Spinal cord (tissue), 10 donors: ENCODE measurements at places on chromosomes 16 and 17.

DNA sequence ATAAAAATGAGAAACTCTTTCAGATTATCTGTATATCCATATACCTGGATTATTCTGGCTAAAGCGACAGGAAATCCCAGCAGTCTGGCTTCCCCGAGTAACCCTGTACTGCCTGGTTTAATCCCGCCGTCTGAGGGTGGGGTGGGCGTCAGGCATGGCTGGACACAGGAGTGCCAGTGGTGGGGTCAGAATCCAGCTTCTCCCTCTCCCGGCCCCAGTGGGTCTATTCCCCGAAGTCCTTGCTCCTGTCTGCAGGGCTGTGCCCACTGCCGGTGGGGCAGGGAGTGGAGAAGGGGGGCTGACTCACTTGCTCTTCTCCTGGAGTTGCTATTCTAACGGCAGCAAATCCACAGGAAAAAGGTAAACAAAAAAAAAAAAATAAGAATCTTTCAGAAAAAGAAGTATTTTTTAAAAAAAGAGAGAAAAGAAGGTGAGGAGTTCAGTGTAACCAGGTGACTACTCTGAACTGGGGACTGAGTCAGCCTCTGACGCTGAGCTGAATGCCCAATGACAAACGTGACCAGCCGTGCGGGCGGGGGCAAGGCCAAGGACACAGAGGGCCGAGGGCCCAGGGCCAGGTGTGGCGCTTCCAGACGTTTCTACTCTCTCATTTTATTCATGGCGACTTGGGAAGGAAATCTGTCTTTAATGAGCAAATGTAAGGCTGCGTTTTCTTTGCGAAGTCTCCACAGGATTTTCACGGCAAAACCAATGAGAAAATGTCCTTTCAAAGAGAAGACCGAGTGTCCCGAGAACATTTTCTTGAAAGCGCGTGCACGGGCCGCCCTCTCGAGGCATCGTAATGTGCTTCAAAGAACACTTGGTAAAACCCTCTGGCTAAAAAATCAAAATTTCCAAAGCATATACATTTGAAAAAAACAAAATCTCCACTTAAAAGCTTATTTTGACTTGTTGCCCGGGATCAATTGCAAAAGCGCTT lies 20.2 kb downstream of the FOXF1 start:
- no peak for DNase-seq

DNA sequence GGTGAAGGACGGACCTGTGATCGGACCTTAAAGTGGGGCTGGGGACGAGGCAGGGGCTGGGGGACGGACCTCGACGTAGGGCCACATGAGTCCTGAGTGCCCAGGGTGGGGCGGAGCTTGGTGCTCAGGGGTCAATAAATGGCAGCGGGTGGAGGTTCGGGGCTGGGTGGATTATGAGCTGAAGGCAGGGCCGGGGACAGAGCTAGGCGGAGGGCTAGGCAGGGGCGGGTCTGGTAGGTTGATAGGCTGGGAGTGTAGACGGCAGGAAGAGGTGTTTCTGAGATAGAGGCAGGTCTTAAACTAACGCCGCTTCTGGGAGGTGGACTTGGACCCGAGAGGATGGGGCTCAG lies 733 bp downstream of the CHRNB1 start:
- DNase-seq = no peak

DNA sequence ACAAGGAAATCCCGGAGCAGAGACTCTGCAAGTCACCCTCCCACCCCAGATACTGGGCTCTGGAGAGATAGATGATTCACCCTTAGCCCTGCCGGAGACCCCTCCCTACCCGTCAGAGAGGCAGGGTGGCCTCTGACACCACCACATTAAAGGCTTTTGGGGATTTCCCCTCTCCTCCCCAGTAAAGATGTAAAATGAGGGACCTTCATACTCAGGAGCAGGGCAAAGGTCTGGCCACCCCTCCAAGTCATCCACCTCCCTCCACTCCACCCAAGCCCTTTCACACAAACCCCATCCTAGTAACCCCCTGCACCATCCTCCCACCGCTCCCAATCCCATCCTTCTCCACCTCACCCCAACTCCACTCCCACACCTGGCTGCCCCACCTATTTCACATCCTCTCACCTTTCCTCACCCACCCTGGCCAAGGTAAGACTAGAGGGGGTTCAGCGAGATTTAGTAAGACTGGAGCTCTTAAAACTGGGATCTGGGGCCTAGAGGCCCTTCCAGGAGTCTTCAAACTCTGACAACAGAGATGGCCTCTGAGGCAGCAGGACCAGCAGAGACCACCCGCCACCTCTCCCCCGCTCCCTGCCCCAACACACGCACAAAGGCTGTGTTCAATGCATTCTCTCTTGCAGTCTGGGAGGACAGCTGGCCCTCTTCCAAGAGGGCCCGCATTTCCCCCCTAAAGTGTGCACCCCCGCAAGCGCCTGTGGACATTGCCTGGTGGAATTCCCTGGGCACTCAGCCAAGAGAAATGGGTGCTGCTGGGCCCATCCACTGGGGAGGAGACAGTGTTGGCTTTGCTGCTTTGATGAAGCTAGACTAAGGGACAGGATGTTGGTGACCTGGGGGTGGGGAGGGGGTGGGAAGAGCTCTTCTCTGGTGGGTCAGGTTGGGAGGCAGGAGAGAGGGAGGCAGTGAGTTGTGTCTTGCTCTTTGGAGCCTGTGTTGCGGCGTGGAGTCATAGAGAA lies 1.1 kb downstream of the ABAT start:
- DNase-seq = peak; percentile 81

- no peak for DNase-seq
Observed at GRCh38 chr16:81716478-81717225, 62.4 kb upstream of the PLCG2 start.

DNA sequence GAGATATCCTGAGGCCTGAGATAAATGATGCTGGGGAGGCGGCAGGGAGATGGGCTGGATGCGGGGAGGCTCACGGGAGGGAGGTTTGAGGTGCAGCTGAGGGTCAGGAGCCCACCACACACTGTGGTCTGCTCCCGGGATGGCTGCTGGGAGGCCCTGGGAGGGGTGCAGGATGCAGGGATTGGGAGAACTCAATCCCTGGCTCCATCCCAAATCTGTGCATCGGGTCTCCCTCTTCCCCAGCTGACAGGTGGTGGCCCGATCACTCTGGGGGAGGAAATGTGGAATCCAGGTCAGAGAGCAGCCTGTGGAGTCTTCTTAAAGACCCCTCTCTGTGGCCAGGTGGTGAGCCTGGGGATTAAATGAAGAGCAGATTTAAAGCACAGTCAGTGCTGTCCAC lies 12.0 kb downstream of the PHB1 start:
- DNase-seq = no peak

DNA sequence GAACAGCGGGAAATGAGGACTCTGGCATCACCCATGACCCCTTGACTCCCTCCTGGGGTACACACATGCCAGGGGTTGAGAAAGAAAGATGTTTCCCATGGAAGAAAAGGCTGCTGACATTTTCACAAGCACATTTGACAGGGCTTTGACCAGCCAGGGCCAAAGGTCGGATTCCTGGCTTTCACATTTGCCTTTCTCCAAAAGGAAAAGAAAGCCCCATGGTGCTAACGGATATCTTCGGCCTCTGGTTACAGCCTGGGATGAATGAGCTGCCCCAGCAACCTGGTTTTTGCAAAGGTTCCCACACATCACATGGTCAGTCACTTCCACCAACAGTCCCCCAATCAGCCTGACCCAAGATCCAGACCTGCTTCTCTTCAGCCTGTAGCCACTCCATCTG lies 478.2 kb upstream of the CDH11 start:
- DNase-seq = no peak

DNA sequence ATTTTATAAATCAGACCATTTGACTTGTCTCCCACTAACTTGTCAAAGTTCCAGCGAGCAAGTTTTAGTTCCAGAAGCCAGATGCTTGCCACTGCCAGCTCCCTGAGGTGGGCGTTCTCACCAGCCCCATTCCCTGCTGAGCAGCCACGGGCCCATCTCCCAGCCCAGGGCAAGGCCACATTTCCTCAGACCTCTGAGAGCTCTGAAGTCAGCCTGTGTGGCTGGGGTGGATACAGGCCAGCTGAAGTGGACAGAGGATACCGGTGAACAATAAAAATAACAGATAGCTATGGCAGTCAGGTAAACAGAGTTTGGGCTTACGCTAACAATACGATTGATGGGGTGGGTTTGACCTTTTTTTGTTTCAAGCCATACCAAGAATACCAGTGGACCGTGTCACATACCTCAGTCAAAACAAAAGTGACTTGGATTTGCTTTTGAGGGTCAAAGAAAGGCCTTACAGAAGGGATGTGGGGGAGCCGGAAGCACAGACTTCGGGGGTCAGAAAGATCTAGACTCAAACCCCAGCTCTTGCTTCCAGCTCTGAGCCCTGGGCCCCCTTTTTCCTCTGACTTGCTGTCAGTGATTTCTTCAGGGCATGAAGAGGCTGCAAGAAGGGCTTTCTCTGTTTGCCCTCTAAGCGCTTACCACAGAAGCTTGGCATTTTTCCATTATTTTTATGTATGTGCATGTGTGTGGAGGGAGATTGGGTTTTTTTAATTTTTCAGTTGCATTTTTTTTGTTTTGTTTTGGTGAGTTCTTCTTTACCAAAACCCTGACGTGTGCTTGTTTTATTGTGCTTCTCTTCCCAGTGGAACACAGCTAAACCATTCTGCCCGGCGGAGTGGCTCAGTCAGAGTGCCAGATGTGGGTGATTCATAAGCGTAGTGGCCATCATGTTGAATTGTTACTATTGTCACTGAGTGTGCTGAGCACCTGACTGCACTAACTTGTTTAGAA lies 109.9 kb downstream of the GNAO1 start:
- DNase-seq = no peak

DNA sequence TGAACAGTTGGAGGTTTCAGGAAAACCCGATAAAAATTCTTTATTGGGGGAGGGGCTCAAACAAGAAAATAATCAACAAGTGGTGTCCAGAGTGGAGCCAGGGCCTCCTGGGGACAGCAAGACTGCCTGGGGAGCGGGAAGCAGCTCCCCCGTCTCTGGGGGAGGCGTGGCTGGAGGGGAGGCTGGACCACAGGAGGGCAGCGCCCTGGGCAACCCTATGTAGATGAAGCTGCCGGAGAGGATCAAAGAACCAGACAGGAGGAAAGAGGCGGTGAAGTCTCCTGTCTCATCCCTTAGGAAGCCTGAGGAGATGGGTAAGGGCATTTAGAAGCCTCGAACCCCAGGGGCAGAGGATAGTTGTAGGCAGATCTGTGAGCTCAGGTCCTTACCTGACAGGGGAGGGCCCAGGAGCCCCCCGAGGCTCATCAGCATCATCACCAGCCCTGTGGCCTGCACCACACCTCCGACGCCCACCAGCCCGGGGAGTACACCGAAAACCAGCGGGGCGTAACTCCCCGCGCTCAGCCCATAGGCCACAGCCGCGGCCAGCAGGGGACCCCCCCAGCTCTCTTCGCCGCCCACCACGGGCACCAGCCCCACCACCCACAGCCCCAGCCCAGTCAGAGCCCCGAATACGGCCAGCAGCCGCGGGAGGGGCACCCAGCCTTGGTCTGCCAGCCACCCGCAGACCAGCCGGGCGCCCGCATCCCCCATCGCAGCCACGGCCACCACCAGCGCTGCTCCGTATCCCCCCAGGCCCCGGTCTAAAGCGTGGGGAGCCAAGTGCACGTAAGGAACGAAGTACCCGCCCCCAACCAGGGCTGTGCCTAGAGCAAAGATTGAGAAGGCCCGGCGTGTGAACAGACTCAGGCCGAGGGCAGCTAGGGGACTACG lies 2.0 kb downstream of the SLC16A11 start:
- no peak for DNase-seq

DNA sequence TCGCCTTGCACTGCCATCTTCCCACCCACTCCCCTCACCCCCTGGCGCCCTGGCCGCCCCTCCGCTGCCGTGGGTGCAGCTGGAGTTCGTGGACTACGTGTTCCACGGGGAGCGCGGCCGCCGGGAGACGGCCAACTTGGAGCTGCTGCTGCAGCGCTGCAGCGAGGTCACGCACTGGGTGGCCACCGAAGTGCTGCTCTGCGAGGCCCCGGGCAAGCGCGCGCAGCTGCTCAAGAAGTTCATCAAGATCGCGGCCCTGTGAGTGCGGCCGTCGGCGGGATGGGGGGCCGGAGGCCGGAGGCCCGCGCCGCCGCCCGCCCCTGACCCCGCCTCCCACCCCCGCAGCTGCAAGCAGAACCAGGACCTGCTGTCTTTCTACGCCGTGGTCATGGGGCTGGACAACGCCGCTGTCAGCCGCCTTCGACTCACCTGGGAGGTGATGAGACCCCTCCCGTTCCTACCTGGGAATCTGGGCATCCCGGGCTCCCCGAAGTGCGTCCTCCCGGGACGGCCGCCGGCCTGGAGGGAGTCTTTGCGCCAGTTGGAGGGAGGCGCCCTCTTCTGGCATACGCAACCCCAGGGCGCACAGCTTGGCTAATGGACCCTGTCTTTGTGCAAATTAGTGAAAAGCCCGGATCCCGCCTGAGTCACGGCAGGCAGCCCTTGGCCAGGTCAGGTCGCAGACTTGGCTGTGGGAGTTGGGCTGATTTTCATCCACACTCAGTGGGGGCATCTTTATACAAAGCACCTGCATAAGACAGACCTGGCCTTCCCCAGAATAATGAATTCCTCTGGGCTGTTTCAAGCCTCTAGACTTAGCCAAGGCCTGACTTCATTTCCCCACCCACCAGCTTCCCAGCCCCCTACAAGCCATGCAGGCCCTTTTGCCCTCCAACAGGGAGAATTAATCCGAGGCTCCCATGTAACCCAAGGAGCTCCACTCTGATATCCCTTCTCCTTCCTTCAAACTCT lies 14.3 kb downstream of the RAPGEFL1 start:
- peak; percentile 48 for DNase-seq

DNA sequence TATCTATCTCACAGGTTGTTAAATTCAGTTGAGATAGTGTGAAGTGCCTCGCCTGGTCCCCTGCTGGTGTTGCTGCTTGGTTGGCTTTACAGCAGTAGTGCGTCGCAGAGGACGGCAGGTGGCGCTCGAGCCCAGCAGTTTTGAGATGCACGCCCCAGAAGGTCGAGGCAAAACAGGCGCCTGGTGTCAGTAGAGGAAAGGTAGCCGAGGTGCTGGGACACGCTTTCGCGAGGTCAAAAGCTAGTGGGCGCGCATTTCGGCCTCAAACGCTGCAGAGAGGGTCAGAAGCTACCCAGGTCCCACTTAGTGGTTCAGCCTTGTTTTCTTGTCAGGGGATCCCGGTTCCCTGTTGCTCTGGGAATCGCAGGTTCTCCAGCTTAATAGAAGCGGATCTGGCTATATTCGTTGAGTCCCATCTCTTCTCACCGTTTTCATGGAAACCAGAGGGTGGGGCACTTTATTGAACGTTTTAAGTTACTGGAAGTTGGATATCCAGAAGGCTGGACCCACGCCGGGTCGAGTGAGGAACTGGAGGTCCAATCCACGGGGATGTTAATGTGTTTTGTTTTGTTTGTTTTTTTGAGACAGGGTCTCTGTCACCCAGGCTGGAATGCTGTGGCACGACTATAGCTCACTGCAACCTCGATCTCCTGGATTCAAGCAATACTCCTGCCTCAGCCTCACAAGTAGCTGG lies 10.3 kb upstream of the ZFP90 start:
- peak; percentile 94 for DNase-seq

DNA sequence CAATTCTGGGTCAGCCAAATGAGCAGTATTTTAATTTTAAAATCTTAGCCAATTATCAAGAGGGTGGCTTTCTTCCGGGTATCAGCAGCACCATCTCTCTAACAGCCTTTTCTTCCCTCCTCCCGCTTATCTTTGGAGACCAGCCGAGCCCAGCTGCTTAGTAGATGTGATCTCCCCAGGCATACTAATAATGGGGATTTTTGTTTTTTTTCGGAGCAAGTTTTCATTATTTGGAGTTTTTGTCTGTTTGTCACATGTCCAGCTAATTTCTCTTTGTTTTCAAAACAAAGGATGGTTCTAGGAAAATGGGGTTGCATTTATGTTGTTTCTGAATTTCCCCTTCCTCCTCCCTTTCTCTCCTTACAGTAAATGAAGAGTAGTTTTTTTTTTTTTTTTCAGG lies 170.5 kb upstream of the MPHOSPH6 start:
- no peak for DNase-seq

- no peak for DNase-seq
Observed at GRCh38 chr17:82912484-82913089, 72.8 kb upstream of the ZNF750 start.

GRCh38 chr16:73996624-73997339 lies 299.8 kb upstream of the PSMD7 start:
- DNase-seq = no peak
